HFF-Myc (cell line): ENCODE measurements at places on chromosomes 4 and X.

DNA sequence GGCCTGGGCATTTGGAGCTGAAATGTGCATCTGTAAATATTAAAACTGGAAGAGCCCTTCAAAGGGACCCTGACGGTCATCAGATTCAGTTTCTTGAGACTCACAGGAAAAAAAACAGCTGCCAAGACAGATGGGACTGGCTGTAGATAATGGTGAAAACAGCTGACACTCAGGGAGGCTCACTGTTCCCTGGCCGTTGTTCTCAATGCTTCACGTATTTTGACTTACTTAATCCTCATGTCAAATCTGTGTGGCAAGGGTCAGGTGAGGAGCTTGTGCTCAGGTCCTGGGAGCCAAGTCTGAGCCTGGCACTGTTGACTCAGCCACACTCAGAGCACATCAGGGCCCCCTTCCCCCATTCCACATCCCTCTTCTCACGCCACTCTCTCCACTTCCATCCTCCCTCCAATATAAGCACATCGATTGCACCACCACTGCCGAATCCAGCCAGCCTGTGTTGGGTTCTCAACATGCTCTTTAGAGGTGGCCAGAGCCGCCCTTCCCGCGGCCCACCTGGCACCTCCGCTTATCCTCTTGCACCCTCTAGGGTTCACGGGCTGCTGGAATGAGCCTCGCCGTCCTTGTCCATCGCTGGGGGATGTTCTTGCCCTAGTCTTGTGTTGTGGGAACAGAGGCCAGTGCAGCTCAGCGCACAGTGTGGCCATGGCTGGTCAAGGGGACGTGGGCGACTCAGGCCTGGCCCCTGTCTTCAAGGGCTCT is 40.1 kb downstream of the EVC start:
- DNase-seq = peak; percentile 31

- DNase-seq = no peak
Observed at GRCh38 chrX:118554511-118554910, 58.9 kb downstream of the DOCK11 start.

DNA sequence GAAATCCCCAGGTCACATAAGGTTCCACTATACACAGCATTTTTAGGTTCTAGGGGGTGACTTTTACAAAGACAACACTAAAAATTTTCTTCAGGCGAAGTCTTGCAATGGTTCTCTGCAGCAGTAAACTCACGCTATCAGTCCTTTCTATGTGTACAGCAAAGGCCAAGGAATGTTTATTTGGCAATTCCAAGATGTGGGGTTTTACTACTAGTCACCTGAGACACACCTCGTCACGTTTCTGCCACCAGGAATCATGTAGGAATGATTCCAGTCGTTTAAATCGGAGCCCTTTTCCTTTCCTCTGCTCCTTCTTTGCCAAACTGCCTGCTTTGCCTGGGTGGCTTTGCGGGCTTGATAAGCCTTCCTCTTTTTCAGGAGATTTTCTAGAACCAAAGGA is 75.9 kb upstream of the ENPEP start:
- DNase-seq = no peak

- DNase-seq = no peak
Observed at GRCh38 chr4:176084769-176085168, 19.1 kb downstream of the WDR17 start.

DNA sequence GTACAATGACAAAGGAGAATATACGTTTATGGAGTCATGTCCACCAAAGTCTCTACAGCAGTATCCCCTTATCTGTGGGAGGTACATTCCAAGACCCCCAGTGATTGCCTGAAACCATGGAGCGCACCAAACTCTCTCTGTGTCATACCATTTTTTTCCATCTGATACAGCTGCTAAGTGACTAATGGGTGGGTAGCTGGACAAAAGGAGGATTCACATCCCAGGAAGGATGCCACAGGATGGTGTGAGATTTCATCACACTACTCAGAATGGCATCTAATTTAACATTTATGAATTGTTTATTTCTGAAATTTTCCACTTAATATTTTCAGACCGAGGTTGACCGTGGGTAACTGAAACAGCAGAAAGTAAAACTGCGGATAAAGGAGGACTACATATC is 49.8 kb upstream of the AGA start:
- no peak for DNase-seq

- DNase-seq = no peak
Observed at GRCh38 chr4:1907848-1908525, 36.8 kb downstream of the NSD2 start.

GRCh38 chrX:53086464-53086863 is 4.3 kb downstream of the TSPYL2 start:
- no peak for DNase-seq
